ENCODE measurements at places on chromosomes 7 and 10.

GRCh38 chr10:8360814-8361509 lies 306.5 kb downstream of the GATA3 start:
- no peak for DNase-seq

GRCh38 chr7:29900745-29901144 lies 88.9 kb downstream of the SCRN1 start:
- DNase-seq = no peak

GRCh38 chr10:50990568-50991455 lies 83.5 kb upstream of the PRKG1 start:
- DNase-seq = no peak

DNA sequence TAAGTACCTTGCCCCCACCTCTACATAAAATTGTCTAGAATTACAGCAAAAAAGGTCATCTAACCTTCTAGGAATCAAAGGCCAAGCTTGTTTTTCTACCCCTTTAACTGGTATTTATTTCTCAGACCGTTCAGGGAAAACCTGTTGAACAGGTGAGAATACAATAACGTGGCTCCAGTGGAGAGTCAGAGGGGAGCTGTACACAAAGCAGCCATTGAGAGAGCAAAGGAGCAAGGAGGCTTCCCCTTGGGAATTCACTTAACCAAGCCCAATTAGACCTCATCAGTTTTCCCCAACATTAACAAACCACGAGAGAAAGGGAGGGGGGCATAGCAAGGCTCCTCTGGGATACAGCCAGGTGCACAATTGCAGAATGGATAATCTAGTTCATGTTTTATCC lies 101.9 kb downstream of the ELMO1 start:
- DNase-seq = no peak

GRCh38 chr7:3068530-3068929 lies 24.9 kb upstream of the CARD11 start:
- no peak for DNase-seq

DNA sequence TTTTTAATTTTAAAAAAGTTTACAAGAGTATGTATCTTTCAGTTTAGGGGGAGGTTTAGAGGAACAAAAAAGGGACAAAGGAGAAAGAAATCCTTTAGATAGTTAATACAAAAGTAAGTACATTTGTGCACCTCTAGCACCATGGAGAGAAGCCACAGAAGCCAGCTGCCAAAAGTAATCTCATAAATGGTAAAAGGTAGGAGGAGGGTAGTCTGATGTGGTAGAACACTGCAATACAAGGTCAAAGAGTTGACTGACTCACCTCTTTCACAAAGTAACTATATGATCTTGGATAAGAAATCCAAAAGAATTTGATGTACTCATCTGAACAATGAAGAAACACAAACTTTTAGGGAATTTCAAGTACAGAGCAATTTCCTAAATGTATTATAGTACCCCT lies 68.1 kb downstream of the CNOT4 start:
- no peak for DNase-seq

- no peak for DNase-seq
These were observed 107.3 kb upstream of the KDM7A start for GRCh38 chr7:140284062-140284461.

GRCh38 chr10:49441488-49442476 lies 45.9 kb upstream of the DRGX start:
- DNase-seq = no peak

DNA sequence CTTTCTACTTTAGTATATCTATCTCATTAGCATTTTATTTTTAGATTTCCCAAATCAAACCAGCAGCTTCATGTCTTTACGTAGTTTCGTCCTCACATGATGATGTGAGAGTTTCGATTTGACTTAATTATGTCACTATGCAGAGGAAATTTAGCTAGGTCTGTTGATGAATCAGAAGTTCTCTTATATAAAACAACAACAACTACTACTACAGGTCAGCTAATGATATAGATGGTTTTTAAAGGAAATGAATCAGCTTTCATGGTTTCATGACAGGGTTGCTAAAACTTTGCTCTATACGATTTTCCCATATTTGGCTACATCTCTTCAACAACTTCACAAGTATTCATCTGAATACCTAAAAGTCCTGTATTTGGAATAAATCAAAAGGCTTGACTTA lies 28.6 kb downstream of the JAZF1 start:
- DNase-seq = no peak

All from effector memory CD4-positive, alpha-beta T cell (primary cell).